ENCODE measurements at places on chromosomes 12 and 14.
A peak's percentile ranks its signal among the peaks of the same experiment; 100 is the strongest.

DNA sequence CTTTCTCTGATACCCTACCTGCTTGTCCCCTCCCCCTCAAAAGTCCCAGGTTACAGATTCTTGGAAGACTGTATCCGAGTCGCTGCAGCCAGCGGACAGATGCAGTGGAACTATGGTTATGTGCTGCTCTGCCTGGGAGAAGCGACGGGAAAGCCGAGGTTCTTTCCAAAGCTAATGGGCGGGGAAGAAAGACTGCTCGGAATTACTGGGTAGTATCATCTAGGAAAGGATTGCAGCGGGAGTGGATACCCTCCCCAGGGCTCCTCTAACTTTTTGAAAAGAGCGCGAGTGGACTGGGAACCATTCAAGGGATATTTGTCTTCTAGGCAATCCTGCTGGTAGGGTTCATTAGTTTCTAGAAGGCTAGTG, 1.4 kb downstream of the PTHLH start:
- DNase-seq: no peak

- DNase-seq: no peak
These were observed 10.5 kb downstream of the ZBTB1 start for GRCh38 chr14:64515053-64515452.

- DNase-seq: no peak
These were observed 2.8 kb upstream of the SP7 start for GRCh38 chr12:53338916-53339315.

DNA sequence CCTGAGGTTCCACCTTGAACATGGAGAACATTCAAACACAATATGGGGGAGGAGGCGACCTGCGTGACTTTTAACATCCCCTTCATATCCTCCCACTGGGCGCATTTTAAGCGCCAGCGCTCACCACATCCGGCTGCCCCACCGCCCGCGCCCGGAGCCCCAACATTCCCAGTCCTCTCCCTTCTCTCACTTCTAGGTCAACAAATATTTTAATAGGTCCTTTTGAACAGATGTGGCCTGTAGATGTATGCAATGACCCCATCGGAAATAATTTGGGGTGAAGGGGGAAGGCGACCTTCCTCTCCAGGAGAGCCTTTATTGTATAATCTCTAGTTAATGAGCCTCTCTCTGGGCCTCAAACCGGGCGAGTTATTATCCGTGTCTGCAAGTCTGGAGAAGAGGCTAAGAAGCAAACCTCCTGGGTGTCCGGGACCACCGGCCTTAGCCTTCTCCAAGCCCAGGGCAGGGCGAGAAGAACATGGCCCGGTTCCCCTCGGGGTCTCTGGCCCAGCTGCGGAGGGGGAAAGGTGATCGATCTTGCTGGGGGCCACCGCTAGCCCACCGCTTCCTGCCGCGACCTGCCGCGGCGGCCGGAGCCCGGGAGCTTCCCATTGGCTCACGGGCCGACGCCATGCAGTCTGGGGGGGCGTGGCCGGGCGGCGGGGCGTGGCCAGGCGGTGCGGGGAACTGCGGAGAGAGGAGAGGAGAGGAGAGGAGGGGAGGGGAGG, 83.2 kb upstream of the HMGA2 start:
- peak; percentile 96 for DNase-seq

- DNase-seq: no peak
These were observed 9.4 kb upstream of the OSBPL8 start for GRCh38 chr12:76568888-76569551.

- no peak for DNase-seq
These were observed 96.0 kb downstream of the RPAP3 start for GRCh38 chr12:47609806-47610205.

DNA sequence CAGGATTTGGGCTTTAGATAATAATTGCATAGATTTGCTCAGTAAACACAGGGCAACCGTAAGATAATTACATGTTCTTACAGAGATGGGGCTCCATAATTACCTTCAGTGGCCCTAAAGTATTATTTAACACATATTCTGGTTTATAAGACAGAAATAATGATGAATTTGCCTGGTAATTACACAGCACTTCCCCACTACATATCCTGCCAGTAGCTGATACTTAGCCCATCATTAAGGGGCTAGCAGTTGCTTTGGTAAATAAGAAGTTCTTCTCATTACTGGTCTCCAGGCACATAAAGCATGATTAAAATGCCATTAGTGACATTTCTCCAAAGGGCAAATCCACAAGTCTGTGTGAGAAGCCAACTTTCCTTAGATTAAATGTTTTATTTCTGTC, 158.7 kb downstream of the NUAK1 start:
- no peak for DNase-seq

GRCh38 chr12:101992091-101992490, 69.7 kb downstream of the WASHC3 start:
- no peak for DNase-seq

DNA sequence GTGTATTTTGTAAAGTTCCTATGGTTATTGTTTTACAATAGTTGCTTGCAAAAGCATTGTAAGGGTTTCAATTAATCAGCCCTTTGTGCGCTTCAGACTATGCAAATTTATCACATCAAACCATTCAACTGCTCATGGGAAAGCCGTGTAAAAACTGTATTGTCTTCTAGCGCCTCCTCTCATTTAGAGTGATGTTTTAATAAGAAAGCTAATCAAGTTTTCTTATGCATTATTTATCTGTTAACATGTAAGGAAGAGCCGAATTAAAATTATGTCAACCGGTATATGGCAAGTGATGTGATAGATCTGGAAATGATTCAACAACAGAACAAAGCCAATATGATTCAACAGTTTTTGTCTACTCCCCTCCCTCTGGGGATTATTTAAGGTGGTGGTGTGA, 92.5 kb upstream of the RFX4 start:
- no peak for DNase-seq

- DNase-seq: no peak
These were observed 128.0 kb upstream of the RAP1B start for GRCh38 chr12:68482660-68483059.
